ENCODE measurements at places on chromosomes 7 and 10.

- no peak for DNase-seq
These were observed 566.0 kb downstream of the CALN1 start for GRCh38 chr7:71846160-71846559.

DNA sequence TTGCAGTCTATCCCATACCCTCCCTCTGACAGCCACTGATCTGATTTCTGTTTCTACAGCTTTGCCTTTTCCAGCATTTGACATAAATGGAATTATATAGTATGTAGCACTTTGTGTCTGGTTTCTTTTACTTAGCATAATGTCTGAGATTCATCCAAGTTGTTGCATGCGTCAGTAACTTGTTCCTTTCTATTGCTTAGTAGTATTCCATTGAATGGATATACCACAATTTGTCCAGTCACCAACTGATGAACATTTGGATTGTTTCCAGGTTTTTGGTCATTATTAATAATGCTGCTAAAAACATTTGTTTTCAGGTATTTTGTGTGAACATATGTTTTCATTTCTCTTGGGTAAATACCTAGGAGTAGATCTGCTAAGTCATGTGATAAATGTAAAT is 6.5 kb upstream of the KIAA1549 start:
- DNase-seq = no peak

DNA sequence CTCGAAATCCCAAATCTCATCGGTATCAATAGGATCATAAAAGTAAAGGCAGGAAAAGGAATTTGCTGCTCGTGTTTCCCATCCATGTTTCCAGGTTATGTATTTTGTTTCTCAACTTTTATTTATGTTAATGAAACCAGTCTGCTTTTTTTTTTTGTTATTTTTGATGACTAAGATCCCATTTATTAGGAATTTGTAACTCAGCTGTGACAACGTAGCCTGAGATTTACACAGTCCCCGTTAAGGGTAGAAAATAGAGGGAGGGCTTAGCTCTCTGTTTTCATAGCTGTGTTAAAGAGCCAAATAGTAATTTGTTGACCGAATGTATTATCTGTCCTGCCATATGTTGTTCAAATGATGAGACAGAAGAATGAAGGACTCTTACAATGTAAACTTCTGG is 164.0 kb downstream of the MGMT start:
- DNase-seq = no peak

- no peak for DNase-seq
These were observed 22.7 kb downstream of the DYNC1I1 start for GRCh38 chr7:95794917-95795515.

GRCh38 chr10:18607503-18608378 is 43.6 kb downstream of the NSUN6 start:
- no peak for DNase-seq

- DNase-seq = no peak
These were observed 27.3 kb upstream of the FAM20C start for GRCh38 chr7:164882-165660.

- DNase-seq = no peak
These were observed 343.7 kb upstream of the AOAH start for GRCh38 chr7:37068038-37068437.

GRCh38 chr10:133033742-133034048 is 54.0 kb upstream of the ADGRA1 start:
- no peak for DNase-seq

- no peak for DNase-seq
These were observed 957.2 kb downstream of the PCDH15 start for GRCh38 chr10:53843736-53844362.

DNA sequence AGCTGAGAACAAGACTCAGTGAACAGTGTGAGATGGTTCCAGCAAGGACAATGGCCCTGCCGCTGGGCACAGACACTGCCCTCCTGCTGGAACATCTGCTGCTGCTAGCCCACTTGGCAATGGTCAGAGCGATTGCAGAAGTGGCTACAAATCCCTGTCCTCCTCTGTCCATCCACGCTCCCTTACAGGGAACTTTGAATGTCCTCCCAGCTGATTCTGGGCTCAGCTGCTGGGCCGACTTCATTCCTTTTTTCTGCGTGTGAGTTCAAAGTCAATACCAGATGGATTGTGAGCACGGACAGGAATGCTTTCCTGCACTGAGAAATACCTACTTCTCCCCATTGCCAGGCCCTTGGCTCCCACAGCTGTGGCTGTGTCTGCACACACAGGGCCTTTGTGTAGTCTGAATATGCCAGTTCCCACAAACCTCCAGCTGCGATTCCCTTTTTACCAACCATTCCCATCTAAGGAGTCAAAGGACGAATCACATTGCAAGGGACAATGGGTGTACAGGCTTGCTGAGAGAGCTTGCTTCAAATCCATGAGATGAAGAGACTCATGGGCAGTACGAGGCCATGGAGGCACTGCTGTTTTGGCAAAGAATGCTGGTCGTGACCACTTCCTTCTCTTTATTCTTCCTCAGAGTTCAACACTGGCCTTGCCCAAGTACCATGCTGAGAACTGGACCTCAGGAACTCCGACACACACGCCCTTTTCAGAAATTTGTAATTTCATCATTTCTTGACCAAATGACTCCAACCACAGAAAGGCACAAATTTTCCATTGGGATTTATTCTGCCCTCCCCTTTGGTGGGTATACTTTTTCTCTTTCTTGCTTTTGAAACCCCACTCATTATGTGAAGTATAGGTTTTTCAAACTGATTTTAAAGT is 44.2 kb downstream of the BPGM start:
- no peak for DNase-seq

GRCh38 chr7:137983323-137984008 is 18.4 kb downstream of the CREB3L2 start:
- DNase-seq = no peak

GRCh38 chr7:73612598-73613269 is 11.6 kb downstream of the MLXIPL start:
- no peak for DNase-seq

- no peak for DNase-seq
These were observed 91.5 kb downstream of the VPS41 start for GRCh38 chr7:38817526-38817925.
